Psoas muscle (tissue), 8 donors: ENCODE measurements at places on chromosomes 7 and 10.

- no peak for DNase-seq
Observed at GRCh38 chr7:131637859-131638258, 81.4 kb upstream of the PODXL start.

DNA sequence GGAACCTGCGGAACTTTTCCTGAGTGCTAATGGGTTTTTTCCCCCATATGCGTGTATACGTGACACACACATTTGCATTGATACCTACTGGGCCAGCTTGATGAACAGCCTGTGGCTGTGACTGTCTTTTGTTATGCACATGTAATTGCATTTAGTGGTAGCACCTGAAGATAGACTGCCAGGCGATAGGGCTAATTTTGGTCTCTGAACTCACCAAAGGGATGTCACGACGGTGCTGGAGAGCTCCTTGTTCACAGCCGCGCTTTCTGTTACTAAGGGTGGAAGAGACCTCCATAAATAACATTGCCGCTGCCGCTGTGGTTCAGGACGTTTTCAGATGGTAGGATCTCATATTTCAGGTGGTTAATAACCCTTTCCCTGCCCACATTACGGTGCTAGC is 133.2 kb downstream of the CAMK1D start:
- DNase-seq, result no peak

DNA sequence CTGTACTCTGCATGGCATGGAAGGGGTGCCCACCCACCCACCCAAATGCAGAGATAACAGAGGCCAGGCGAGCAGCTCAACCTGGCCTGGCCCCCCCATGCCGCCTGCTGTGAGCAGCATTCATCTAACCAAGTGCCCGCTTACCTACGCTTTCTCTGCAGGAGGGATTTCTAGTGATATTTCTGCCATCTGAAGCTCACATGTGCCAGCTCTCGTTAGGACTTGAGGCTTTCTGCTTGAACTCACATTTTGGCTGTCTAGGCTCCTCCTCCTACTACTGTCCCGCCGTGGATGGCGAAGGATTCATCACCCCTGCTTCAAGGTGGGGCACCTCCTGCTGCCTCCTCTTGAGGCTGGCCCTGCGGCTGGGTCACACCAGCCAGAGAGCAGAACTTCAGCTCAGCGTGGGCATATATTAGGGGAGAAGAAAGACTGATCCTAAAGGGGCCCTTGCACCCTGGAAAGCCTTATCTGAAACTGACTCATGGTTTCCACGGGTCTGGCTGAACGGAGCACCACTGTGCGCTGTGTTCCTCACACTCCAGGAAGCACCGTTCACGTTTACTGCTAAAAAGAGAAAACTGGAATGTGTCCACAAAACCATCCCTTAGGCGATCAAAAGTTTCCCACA is 45.5 kb downstream of the CTBP2 start:
- DNase-seq, result peak; percentile 50

GRCh38 chr7:155466814-155467733 is 9.1 kb downstream of the EN2 start:
- no peak for DNase-seq

- no peak for DNase-seq
Observed at GRCh38 chr7:138243836-138244235, 167.6 kb downstream of the AKR1D1 start.

DNA sequence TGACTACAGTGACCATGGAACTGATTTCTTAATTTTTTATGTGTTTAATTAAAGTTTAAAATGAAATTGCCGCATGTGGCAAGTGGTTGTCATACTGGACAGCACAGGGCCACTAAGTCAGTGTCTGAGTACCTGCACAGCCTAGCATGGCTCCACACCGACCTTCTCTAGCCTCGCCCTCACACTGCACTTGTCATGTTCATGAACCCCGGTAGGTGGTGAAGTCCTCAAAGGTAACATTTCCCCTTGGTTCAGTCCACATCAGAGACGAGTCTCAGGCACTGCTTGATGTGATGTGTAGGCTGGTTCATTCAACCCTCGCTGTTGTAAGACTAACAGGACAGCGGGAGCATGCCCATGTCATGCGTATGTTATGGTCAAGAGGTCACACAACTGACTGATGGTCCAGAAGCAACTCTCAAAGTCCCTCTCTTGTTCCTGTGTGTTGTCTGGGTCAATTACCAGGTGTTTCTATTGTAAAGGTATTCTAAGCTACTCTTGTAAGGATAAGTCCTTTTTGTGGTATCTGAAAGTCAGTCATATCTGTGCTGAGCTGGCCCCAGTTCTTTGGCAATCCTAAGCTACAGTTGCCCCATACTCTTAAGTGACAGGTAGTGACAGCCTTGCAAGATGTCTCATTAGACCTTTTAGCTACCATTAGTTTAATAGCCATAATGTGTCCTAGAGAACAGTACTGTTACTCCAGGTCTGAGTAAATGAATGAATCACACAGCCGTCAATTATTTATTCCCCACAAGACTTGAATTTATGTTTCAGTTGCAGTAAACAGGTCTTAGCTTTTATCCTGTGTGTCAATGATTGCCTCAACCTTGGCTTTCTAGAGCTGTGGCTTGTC is 32.9 kb upstream of the ZC3HAV1L start:
- no peak for DNase-seq

- no peak for DNase-seq
Observed at GRCh38 chr7:26948617-26949118, 84.3 kb upstream of the SKAP2 start.

DNA sequence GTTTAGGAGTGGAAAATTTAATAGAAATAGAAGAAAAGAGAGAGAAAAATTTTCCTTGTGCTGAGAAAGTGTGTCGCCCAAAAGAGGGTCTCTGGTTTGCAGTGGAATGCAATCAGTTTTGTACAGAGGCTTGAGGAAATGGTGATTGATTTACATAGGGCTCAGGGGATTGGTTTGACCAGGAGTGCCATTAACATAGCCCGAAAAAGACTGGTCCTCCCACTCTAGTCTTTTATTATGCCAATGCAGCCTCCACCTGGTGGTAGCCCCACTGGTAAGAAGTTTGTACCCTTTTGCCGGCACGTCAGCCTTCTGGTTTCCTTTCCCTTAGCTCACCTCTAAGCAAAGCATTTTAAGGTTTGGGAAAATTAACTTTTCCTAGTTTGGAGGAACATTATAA is 885.3 kb downstream of the XPNPEP1 start:
- no peak for DNase-seq

GRCh38 chr10:43856299-43856698 is 207.6 kb upstream of the ZNF32 start:
- DNase-seq, result no peak

- DNase-seq, result no peak
Observed at GRCh38 chr10:44776181-44776580, 135.0 kb upstream of the TMEM72 start.

- DNase-seq, result no peak
Observed at GRCh38 chr10:12564173-12564572, 214.8 kb downstream of the CAMK1D start.

DNA sequence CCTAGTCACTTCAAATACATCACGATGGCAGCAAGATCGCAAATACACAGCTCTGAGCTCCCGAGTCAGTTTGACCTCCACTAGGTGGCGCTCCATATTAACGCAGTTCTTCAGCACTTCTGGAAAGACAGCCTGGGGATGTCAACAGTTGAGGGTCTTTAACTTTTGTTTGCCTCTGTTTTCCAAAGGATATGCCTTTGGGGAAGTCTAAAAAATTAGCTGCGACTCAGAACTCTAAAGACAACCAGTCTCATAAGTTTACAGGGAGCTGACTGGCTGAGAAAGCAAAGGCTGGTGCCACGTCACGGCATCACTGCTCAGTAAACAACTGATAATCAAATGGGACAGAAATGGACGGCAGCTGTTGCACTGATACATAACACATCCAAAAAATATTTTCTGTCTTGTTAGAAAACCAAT is 458.8 kb downstream of the SORCS1 start:
- no peak for DNase-seq

- DNase-seq, result no peak
Observed at GRCh38 chr10:64690194-64690593, 1169.0 kb downstream of the REEP3 start.

- no peak for DNase-seq
Observed at GRCh38 chr10:123746942-123747341, 80.8 kb downstream of the GPR26 start.

DNA sequence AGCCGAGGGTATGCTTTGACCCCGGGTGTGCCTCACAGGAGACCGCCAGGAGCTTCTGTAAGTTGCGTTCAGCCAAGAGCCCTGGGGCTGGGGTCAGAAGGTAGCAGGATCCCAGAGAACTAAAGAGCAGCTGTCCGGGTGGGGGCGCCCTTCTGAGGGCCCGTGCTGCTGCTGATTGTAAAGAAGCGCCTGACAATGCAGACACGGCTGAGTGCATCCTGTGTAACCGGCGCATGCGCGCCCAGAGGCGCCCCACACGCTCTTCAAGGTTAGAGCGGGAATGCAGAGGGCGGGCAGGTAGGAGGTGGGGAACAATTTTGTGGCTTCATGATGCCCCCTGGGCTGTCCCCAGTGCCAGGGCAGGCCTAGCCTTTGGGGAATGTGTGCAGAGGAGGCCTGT is 210.2 kb upstream of the CTBP2 start:
- DNase-seq, result no peak

- DNase-seq, result no peak
Observed at GRCh38 chr10:35352512-35352911, 16.2 kb downstream of the CCNY start.

GRCh38 chr7:25597946-25598345 is 369.7 kb upstream of the NPVF start:
- DNase-seq, result no peak

- no peak for DNase-seq
Observed at GRCh38 chr7:70807650-70808049, 324.3 kb upstream of the GALNT17 start.

DNA sequence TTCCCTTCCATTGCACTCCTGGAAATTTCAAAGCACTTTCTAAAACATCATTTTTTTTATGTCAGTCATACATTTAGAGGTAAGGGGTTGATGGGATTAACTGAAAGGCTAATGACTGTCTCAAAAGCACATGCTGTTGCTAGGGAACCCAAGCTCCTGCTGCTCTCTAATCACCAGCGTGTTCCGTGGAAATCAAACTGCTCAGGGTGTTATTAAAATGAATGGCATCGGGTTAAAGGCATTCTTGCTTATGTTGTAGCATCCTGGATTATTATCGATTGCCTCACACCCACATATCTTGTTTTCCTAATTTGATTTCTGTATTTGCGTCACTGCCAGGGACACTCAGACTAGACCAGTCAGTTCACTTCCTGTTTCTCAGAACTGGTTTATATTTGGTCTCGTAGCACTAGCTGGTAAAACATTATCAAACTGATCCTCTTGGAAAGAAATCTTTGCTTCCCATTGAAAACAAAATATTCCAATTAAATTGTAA is 216.5 kb upstream of the MKLN1 start:
- no peak for DNase-seq

- DNase-seq, result no peak
Observed at GRCh38 chr7:92645114-92646061, 55.2 kb upstream of the FAM133B start.

DNA sequence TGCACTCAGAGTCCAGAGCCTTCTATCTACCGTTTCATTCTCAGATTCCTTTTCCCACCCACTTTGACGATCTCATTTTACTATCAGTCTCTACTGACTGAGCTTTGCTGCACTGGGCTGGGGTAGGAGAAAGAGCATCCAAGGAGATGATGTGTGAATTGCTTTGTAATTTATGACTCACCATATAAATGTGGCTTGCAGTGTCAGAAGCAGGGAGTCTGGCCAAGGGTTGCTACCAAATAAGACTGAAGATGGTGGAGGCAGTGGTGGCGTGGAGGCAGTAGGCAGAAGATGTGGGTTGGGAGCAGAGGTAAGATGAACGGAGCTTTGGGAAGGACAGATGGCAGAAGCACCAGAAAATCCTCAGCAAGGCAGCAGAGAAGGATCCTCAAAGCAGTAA is 73.3 kb upstream of the AGK start:
- DNase-seq, result no peak

DNA sequence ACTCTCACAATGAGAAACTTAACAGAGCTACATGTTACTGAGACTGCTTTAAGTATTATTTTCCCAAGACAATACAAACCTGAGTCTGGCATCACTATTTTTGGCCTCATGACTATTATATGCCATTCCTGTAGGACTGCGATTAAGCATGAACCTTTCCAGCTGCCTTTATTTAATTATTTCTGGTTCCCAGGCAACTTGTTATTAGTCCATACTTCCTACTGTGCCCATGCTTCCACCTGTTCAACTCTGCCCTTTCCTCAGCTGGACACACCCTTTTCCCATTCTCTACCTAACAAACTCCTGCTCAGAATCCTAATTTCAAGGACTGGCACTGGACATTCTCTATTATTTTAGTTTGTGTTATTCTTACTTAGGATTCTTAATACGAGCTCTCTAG is 8.1 kb upstream of the CROT start:
- DNase-seq, result no peak

DNA sequence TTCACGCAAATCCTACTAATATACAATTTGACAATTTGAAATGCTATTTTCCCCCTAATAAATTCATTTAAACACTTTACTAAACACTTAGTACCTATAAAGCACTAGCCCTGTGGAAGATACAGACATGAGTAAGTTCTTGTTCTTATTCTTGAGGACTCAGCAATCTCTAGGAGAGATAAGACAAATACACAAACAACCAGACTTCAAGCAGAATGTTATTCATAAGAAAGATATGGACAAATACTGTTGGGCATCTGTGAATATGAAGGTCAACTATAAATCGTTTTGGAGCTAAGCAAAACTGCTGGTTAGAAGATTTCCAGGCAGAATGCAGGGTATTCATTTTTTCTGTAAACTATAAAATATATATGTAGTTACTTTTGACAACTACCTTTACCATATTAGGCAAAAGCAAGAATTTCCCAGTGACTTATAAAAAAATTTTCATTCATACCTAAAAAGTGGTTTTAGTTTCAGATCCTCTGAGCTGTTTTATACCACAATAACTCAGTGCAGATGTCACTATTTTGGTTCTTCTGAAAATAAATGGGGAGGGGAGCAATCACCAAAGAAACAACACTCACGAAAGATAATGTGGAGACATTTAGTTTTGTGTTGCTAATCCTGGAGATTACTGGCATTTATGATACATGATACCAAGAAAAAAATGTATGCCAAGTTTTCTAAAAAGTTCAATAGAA is 3.8 kb downstream of the VPS41 start:
- DNase-seq, result no peak

GRCh38 chr7:34825221-34825620 is 167.2 kb downstream of the NPSR1 start:
- DNase-seq, result no peak

DNA sequence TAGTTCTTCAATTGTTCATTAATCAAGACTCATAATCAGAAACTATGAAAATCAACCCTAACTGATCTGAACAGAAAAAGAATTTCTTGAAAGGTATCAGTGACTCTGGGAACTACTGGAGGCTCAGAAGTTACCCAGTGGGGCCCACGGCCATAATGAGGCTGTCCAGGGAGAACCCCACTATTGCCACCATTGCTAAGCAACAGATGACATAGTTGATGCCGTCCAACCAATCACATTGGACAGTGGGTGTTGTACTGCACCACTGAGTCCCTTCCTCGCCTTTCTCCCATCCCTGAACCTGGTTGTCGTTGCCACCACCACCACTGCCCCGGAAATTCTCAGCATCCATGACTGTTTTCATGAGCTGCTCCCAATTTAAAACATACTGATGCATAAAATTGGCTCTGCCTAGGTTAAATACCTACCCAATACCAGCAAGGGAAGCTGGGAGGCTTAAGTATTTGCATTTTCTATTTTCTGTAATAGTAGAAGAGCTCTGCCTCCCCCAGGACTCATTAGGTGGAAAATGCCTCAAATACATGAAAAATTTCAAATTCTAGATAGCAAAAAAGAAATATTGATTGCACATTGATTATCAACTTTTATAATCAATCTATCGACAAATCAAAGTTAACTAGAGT is 26.7 kb upstream of the USP6NL start:
- no peak for DNase-seq

GRCh38 chr10:102229810-102230263 is 3.7 kb downstream of the ELOVL3 start:
- DNase-seq, result peak; percentile 83
